ENCODE measurements at places on chromosomes 6 and 20.

DNA sequence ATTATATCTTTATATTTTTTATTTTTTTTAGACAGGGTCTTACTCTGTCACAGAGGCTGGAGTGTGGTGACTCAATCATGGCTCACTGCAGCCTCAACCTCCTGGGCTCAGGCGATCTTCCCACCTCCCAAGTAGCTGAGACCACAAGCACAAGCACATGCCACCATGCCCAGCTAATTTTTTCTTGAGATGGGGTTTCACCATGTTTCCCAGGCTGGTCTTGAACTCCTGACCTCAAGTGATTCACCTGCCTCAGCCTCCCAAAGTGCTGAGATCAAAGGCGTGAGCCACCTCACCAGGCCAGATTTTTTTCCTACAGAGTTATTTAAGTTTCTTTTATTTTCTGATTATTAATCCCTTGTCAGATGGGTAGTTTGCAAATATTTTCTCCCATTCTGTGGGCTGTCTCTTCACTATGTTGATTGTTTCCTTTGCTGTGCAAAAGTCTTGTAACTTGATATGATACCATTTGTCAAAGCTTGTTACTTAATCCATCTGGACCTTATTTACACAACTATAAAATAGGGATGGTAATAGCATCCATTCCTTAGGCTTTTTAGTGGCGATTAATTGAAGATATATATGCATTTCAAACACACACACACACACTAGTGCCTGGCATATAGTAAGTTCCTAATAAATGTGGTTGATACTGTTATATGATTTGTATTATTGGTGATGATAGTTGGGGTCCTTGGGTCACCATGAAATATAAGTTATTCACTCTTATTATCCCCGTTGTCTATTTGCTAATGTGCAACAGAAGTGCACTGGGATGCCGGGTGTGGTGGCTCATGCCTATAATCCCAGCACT is 187.1 kb downstream of the BCAS1 start:
- peaks cover 5% of the 10 kb centered on the region for H3K36me3 ChIP-seq
- no peaks in the 10 kb centered on the region for H3K27me3 ChIP-seq
- no peak for DNase-seq
- no peak overlapping the region for H3K4me3 ChIP-seq

- H3K4me3 ChIP-seq: no peak overlapping the region
- DNase-seq: no peak
- no peaks in the 10 kb centered on the region for H3K36me3 ChIP-seq
- no peak overlapping the region for H3K27ac ChIP-seq
These were observed 420.5 kb upstream of the SULF2 start for GRCh38 chr20:48205786-48206185.

- peaks cover 1% of the 10 kb centered on the region for H3K27me3 ChIP-seq
- DNase-seq: no peak
- H3K36me3 ChIP-seq: no peaks in the 10 kb centered on the region
- H3K4me1 ChIP-seq: no peaks in the 10 kb centered on the region
- H3K4me3 ChIP-seq: no peak overlapping the region
These were observed 190.3 kb upstream of the CDYL start for GRCh38 chr6:4585682-4586468.

DNA sequence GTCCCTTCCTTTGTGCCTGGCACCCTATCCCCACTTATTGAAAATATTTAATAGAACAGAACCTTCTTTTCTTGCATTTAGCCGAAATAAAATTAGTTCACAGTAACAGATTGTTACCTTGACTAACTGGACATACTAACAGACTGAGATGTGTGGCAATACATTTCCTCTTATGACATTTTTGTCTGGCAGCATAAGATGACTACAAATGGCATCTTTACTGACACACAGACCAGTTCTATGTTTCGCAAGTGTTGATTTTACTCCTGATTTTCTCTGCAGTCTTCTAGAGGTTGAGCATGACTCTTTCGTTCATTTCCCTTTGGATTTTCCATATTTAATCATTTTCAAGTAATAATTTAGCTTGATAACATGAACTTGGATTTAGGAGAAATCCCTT is 474.6 kb downstream of the CBLN4 start:
- DNase-seq: no peak
- H3K4me3 ChIP-seq: no peak overlapping the region
- H3K27ac ChIP-seq: no peak overlapping the region
- no peaks in the 10 kb centered on the region for H3K27me3 ChIP-seq

DNA sequence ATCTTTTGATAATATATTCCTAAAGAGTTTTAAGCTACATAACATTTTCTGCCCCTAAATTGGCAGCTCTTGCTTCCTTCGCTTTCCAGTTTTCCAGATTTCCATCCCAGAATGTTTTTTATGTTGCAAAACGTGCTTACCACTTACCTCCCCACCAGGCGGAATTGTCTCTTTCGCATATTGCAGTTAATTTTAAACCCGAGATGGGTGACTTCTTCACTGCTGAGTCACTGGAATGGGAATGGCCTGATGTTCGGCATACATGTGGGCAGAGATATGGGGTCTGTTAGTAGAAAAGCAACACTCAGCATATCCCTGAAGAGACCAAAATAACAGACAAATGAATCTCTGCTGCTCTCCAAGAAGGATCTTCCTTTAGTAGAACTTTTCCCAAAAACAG is 491.2 kb downstream of the PREX1 start:
- H3K4me1 ChIP-seq: no peaks in the 10 kb centered on the region
- no peaks in the 10 kb centered on the region for H3K36me3 ChIP-seq
- H3K27ac ChIP-seq: no peak overlapping the region
- no peak for DNase-seq
- H3K27me3 ChIP-seq: peaks cover 81% of the 10 kb centered on the region
- no peak overlapping the region for H3K4me3 ChIP-seq

DNA sequence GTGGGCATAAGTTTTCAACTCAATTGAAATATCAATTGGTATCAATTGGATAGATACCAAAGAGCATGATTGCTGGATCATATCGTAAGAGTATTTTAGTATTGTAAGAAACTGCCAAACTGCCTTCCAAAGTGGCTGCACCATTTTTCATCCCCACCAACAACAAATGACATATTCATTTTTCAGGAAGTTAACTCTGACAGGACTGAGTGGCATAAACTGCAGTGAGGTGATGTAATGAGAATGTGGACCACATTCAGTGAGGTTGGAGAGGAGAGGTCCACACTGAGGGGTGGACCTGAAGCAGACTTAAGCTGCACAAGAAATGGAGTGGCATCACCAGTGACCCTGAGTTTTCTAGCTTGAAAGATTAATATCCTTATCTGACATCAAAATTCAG is 11.6 kb upstream of the CALHM6 start:
- H3K36me3 ChIP-seq: no peaks in the 10 kb centered on the region
- no peak overlapping the region for H3K4me3 ChIP-seq
- H3K27me3 ChIP-seq: peaks cover 41% of the 10 kb centered on the region
- H3K27ac ChIP-seq: no peak overlapping the region
- peaks cover 5% of the 10 kb centered on the region for H3K4me1 ChIP-seq
- DNase-seq: no peak

GRCh38 chr6:166683477-166683876 is 56.4 kb upstream of the RPS6KA2 start:
- no peak overlapping the region for H3K4me3 ChIP-seq
- H3K27ac ChIP-seq: no peak overlapping the region
- H3K27me3 ChIP-seq: peaks cover 53% of the 10 kb centered on the region
- no peaks in the 10 kb centered on the region for H3K36me3 ChIP-seq
- no peak for DNase-seq

DNA sequence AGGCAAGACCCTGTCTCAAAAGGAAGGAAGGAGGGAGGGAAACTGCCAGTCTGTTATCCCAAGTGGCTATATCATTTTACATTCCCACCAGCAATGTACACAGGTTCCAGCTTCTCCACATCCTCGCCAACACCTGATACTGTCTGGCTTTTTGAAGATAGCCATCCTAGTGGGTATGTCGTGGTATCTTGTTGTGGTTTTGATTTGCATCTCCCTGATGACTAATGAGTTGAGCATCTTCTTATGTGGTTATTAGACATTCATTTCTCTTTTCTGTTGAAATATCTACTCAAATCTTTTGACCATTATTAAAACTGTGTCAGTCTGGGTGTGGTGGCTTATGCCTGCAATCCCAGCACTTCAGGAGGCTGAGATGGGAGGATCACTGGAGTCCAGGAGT is 47.9 kb upstream of the ARID1B start:
- no peak overlapping the region for H3K4me3 ChIP-seq
- H3K4me1 ChIP-seq: no peaks in the 10 kb centered on the region
- no peaks in the 10 kb centered on the region for H3K27me3 ChIP-seq
- DNase-seq: no peak
- H3K27ac ChIP-seq: no peak overlapping the region

GRCh38 chr6:163720460-163721235 is 306.1 kb downstream of the QKI start:
- DNase-seq: no peak
- no peaks in the 10 kb centered on the region for H3K4me1 ChIP-seq
- no peaks in the 10 kb centered on the region for H3K36me3 ChIP-seq
- H3K27ac ChIP-seq: no peak overlapping the region

- no peak overlapping the region for H3K4me3 ChIP-seq
- no peaks in the 10 kb centered on the region for H3K27me3 ChIP-seq
- DNase-seq: no peak
- no peak overlapping the region for H3K27ac ChIP-seq
- H3K36me3 ChIP-seq: no peaks in the 10 kb centered on the region
These were observed 203.5 kb downstream of the KCNQ5 start for GRCh38 chr6:72825315-72825911.

GRCh38 chr6:158452191-158452590 is 107.7 kb upstream of the TMEM181 start:
- H3K27ac ChIP-seq: no peak overlapping the region
- no peak overlapping the region for H3K4me3 ChIP-seq
- H3K27me3 ChIP-seq: no peaks in the 10 kb centered on the region
- peaks cover 18% of the 10 kb centered on the region for H3K36me3 ChIP-seq
- no peaks in the 10 kb centered on the region for H3K4me1 ChIP-seq

GRCh38 chr20:31972471-31973021 is 4.6 kb downstream of the XKR7 start:
- peaks cover 92% of the 10 kb centered on the region for H3K27me3 ChIP-seq
- H3K4me3 ChIP-seq: no peak overlapping the region
- H3K27ac ChIP-seq: no peak overlapping the region
- H3K4me1 ChIP-seq: peaks cover 6% of the 10 kb centered on the region
- DNase-seq: no peak

DNA sequence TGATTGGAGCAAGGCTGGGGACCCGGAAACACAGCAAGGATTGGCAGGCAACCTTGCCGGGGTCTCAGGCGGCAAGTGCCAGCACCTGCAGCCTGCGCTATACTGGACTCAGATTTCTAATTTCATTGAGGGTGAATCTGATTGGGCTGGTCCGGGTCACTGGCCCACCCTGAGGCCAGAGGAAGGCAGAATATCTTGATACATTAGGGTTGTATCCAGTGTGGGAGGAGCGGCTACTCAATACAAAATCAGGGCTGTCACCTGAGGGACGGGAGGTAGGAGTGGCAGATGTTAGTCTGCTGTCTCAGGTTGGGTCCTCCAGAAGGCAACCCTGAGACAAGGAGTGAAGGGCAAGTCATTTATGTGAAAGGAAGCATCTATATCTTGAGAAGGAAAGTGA is 40.7 kb downstream of the BFSP1 start:
- H3K4me1 ChIP-seq: no peaks in the 10 kb centered on the region
- H3K4me3 ChIP-seq: no peak overlapping the region
- no peaks in the 10 kb centered on the region for H3K36me3 ChIP-seq

DNA sequence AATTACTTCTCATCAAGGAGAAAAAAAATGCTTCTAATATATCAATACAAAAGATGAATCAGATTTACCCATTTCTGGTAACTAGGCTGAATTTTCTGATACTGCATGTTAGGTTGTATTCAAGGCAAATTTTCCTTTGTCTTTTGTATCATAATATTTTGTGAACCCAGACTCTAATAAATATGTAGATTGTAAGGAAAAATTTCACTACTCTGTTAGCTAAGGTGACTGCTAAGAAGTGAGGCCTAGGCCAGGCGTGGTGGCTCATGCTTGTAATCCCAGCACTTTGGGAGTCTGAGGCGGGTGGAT is 12.7 kb downstream of the TP53INP2 start:
- H3K36me3 ChIP-seq: peaks cover 29% of the 10 kb centered on the region
- H3K27me3 ChIP-seq: no peaks in the 10 kb centered on the region
- peaks cover 8% of the 10 kb centered on the region for H3K4me1 ChIP-seq

DNA sequence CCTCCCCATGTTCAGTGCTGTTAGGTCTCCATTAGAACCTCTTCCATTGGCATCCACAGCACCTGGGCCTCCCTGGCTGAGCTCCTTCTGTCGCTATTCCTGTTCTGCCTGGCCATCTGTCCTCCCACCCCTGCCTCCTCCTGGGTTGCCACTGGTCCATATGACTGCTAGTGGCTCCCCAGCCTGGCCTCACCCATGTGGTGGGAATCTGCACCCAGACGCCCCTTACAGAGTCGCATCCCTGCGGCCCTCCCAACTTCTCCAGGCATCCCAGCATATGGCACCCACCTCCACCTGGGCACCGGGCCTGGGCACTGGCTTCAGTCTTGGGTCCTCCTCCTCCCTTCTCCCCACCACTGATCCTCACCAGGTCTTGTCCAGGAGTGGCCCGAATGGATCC is 7.7 kb downstream of the CDC25B start:
- DNase-seq: no peak
- H3K27me3 ChIP-seq: no peaks in the 10 kb centered on the region
- peak overlapping the region; percentile 41 for H3K4me3 ChIP-seq
- peaks cover 59% of the 10 kb centered on the region for H3K36me3 ChIP-seq
- H3K27ac ChIP-seq: no peak overlapping the region

DNA sequence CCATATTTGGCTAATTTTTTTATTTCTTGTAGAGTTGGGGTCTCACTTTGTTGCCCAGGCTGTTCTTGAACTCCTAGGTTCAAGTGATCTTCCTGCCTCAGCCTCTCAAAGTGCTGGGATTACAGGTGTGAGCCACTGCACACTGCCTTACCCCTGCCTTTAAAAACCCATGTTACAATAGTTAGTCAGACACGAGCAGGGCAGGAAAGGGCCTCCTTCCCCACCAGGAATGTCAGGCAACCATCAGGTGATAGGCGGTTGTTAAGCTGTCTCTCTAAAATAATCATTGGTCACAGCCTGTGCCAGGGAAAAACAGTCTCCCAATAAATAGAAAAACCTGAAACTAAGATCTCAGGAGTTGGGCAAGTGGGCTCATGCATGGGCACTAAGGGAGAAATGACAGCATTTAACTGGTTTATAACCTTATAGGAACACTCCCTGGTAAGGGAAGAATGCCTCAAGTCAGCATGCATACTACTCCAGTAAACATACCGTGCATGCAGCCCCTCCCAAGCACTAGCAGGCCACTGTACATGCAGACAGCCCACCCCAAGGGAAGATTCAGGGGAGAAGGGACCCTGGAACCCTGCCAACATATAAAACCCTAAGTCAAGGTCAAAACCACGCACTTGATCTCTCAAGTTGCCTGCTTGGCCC is 8.4 kb downstream of the OR2H2 start:
- H3K27me3 ChIP-seq: peaks cover 53% of the 10 kb centered on the region
- H3K4me1 ChIP-seq: no peaks in the 10 kb centered on the region
- no peak overlapping the region for H3K27ac ChIP-seq
- DNase-seq: no peak
